ENCODE measurements at places on chromosomes 16 and 17.

- peak; percentile 52 for DNase-seq
Observed at GRCh38 chr17:28747051-28747691, 3.4 kb downstream of the TRAF4 start.

DNA sequence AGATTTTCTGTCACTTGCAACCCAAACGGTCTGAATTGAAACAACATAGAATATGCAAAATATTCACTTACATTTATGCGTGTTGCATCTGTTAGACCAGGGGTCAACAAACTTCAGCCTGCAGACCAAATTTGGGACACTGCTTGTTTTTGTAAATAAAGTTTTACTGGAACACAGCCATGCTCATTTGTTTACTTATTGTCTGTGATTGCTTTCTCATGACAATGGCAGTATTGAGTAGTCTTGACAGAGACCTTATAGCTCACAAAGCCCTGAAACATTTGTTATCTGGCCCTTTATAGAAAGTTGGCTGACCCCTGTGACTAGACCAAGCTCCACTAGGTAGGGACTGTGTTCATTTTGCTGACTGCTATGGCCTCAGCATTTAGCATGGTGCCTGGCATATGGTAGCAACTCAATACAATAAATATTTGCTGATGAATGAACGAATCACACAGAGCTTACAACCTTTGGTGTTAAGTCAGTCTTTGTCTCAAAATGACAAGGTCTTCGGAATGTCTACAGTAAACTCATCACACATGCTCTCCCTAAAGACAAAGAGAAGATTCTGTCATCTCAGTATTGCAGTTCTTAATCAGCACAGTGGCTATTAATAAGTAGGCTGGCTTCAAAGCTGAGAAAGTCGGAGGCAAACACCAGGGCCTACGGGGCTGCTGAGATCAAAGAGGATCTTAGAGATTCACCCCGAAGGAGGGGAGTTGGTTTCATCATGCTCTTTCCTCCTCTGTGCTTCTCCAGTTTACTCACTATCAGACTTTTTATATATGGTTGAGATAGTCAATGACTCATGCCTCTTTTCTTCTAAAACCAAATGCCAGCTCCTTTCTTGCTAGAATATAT is 95.2 kb upstream of the AXIN2 start:
- DNase-seq, result no peak

- no peak for DNase-seq
Observed at GRCh38 chr16:15853021-15853420, 3.8 kb downstream of the MYH11 start.

DNA sequence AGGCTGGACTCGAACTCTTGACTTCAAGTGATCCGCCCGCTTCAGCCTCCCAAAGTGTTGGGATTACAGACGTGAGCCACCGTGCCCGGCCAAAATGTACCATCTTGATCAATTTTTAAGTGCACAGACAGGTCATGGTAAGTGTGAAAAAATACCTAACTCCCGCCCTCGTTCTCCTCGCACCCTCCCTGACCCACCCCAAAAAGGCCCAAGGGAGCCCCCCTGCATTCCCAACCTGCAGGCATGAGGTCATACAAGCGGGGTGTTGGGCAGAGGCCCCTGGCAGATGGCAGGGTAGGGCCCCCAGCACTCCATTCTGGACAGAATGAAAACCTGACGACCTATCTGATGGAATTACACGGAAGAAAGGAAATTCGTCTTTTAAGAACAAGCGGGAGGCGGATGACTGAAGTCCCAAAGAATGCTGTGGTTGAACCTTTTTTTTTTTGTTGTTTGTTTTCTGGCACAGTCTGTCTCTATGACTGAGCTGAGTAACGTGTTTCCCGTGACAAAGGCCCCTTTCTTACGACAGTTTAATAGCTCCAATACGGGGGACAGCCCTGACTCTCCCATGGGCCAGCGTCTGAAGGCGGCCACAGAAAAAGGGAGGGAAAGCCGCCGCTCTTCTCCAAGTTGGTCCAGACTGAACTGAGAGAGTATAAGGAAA is 376.4 kb downstream of the SLC39A11 start:
- DNase-seq, result peak; percentile 85

DNA sequence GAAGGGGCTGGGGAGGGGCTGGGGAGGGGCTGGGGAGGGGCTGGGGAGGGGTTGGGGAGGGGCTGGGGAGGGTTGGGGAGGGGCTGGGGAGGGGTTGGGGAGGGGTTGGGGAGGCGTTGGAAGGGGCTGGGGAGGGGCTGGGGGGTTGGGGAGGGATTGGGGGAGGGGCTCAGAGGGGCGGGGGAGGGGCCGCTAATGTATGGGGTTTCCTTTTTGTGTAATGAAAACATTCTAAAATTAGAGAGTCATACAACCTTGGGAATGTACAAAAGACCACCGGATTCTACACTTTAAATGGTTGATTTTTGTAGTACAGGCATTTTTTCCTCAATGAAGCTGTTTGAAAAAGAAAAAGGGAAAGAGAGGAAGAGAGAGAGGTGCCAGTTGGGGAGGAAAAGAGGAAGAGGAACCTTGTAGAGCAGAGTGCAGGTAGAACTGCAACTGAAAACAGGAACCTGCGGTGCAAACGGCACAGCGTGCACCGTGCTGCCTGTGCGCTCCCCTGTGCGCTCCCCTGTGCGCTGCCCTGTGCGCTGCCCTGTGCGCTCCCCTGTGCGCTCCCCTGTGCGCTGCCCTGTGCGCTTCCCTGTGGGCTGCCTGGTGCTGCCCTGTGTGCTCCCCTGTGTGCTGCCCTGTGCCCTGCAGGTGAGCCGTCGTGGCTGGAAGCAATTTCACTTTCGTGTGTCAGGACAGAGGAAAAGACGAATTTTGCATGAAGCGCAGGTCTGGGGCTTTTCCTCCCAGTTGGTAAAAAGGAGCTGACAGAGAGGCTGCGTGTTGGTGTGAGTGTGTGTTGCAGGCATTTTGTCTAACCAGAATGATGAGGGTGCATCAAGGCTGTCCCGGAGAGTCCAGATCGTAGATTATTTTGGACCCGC is 40.8 kb downstream of the METRNL start:
- DNase-seq, result no peak

- DNase-seq, result no peak
Observed at GRCh38 chr17:46135879-46136563, 57.2 kb downstream of the KANSL1 start.

- no peak for DNase-seq
Observed at GRCh38 chr16:78321620-78322360, 222.3 kb downstream of the WWOX start.

DNA sequence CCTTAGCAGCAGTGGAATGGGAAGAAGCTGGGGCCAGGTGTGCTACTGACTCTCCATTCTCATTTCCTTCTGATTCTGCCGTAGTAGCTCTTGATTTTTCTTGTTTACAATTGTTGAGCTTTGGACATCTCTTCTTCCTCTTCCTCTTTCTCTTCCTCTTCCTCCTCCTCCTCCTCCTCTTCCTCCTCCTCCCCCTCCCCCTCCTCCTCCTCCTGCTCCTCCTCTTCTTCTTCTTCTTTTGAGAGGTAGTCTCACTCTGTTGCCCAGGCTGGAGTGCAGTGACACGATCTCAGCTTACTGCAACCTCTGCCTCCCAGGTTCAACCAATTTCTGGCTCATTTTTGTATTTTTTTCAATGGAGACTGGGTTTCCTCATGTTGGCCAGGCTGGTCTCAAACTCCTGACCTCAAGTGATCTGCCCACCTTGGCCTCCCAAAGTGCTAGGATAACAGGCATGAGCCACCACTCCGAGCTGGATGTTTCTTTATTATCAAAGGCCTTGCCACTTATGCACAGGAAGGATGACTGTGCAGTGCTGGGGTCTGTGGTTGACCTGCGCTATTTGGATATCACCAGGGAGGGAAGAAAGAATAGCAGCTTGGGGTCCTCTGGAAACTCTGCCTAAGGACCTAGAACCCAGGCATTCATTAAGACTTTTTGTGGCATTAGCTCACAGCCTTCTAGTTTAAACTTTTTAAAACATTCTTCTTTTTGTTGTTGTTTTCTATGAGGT is 127.8 kb upstream of the KCNJ16 start:
- no peak for DNase-seq

GRCh38 chr17:57368637-57369336 is 112.5 kb downstream of the MSI2 start:
- peak; percentile 57 for DNase-seq

DNA sequence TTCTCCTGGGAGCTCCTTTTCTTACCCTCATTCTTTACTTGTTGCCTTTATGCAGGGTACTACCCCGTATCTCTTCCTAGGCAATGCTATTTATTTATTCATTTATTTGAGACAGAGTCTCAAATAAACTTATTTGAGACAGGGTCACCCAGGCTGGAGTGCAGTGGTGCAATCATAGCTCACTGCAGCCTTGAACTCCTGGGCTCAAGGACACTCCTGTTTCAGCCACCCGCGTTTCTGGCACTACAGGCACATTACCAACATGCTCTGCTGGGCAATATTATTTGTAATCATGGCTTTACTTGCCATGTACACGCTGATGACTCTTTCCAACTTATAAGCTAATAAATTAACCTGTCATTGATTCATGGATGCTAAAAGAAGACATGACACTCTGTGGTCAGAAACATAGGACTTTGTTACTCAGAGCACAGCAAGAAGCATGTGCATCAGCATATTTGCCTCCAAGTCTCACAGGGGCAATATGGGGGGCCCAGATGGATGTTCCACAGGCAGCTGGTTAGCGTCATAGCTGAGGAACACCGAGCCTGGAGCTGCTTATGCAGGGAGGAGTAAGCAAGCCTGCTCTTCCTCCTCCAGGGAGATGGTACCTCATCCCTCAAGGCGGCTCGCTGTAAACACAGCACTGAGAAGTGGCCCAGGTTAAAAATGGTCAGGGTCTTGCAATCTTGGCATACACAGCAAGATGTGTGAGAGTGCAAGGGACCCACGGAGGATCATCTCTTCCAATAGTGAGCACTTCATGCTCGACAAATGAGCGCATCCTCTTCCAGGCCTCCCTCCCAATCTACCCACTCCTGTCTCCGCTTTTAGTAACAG is 4.2 kb upstream of the LRRC75A start:
- DNase-seq, result no peak

DNA sequence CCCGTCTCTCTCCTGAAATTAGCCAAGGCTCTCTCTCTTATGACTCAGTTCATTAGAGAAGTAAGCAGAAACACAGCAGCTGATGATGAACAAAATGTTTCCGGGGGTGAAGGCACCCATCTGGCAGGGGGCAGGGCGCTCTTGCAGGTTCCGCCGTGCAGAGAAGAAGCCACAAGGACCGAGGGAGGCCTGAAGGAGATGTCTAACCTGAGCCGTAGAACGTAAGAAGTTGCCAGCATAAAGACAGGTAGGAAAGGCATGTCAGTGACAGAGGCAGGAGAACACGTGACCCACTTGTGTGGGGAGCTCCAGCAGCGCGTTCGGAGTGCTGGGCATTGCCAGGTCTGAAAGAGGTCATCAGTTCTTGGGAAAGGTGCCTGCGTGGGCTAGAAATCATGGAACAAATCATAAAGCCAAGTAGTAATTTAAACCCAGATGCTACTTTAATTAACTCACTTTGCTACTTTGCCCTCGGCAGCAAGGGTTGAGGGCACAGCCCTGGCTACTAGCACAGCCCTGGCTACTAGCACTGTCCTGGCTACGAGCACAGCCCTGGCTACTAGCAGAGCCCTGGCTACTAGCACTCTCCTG is 198.6 kb downstream of the RPTOR start:
- DNase-seq, result peak; percentile 27

- DNase-seq, result peak; percentile 4
Observed at GRCh38 chr16:88977018-88977811, at the start of gene CBFA2T3. CBFA2T3 (minus strand) TSS chr16:88977207; CDS start chr16:88976807, 400 bp downstream.

GRCh38 chr17:73640691-73641090 is 3.6 kb downstream of the SDK2 start:
- DNase-seq, result no peak

GRCh38 chr17:2683912-2684311 is 27.7 kb downstream of the CLUH start:
- no peak for DNase-seq

DNA sequence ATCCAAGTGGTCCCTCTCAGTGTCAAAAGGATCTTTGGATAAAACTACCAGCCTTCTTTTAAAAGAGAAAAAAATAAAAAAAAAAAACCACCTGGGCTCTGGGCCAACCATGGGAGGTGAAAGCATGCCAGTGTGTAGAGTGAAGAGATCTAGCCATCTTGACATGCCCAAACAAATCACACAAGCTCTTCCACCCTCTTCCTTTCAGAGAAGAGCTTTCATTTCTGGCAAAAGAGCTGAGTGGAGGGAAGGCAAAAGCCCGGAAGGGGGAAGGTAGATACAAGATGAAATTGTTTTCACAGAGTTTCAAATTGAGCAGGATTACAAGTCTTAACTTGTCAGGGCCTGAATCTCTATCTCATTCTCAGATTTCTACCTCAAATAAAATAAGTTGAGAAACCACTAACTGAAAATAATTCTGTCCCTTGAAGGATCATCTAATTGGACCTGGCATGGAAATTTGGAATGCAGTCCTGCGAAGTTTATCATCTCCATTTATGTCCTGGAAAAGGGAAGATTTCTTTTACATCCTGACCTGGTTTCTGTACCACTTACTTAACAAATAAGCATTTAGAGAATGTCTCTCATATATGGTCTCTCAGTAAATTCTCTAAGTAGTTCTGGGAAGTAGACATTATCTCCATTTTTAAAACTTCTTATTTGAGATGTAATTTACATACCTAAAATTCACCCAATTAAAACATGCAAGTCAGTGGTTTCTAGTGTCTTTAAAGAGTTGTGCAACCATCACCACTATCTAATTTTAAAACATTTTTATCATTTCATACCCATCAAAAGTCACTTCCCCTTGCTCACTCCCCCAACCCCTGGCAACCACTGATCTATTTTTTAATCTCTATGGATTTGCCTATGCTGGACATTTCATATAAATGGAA is 93.7 kb downstream of the TANGO6 start:
- peak; percentile 11 for DNase-seq

DNA sequence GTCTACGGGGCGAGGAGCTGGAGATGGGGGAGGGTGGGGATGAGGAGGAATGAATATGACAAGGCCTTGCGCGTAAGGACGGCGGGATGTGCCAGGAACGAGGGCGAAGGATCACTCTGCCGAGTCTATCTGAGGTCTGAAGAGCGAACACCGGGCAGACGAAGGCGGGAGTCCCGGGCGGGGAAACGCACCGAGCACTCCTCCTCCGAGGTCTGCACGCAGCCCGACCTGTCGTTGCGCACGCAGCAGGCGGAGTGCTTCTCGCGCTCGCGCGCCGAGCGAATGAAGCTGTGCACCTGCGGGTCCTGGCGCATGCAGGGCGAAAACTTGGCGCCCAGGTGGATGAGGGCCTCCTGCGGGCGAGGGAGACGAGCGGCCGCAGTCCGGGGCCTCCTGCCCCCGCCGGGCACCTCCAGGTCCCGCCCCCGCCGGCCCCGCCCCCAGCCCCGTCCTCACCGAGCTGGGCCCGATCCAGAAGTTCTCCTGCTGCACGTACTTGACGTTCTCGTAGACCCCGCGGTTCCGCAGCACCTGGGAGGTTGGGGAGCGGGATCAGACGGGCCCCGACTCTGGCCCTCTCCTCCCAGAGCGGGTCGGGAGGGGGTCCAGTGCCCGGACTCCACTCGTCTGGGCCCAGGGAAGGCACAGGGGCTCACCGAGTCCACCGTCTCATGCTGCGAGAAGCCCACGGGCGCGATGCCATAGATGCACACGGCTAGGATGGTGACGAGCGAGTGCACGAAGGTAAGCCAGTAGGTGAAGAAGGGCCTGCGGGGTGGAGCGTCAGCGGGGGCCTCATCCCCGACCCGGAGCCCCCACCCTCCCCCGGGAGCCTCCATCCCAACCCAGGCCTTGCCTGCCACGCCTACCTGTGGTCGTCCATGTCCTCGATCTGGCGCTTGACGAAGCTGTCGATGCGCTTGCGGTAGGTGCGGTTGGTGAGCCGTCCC is 7.6 kb downstream of the SNRNP25 start:
- no peak for DNase-seq

GRCh38 chr16:49344401-49344800 is 29.2 kb upstream of the C16orf78 start:
- no peak for DNase-seq

Measured in kidney tubule cell (primary cell).